ENCODE measurements at places on chromosomes 4 and X.

GRCh38 chr4:81030981-81031791, 678 bp downstream of the BMP3 start:
- DNase-seq = peak; percentile 43

DNA sequence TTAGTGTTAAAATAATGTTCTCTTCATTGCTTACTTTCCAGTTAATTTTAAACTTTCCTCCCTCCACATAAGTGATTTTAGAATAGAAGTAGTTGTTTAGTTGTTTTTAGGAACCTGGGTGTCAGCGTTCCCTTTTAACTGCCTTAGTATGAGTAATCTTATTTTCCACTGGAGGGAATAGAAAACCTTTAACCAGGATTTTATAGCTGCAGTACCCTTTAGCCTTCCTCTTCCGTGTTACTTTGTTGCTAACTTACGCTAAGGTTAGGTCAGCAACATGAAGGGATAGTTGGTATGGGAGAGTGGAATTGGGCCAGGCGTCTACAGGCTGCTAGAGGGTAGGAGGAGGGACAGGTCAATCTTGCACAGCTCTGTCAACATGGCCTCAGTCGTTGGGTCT, 31.5 kb downstream of the SMS start:
- no peak for DNase-seq

- DNase-seq = no peak
Measured at GRCh38 chr4:36719425-36719824, 438.0 kb downstream of the DTHD1 start.

DNA sequence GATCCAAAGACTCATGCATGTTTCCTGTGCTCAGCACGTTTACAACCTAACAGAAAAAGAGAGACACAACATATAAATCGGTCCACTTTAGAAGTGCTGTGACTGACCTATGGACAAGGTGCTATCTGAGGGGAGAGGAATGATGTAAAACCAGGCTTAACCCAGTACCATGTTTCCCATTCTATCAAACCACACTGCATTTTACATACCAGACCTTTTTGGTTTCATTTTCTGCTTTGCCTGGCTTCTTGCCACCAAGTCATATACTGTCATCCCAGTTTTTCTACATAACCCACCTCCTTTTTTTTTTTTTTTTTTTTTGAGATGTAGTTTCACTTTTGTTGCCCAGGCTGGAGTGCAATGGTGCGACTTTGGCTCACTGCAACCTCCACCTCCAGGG, 82.2 kb downstream of the KLF8 start:
- no peak for DNase-seq

GRCh38 chrX:72271091-72271788, 5.8 kb downstream of the RPS4X start:
- no peak for DNase-seq

GRCh38 chr4:95507561-95507960, 41.2 kb downstream of the UNC5C start:
- DNase-seq = no peak

GRCh38 chr4:73967866-73968265, 14.0 kb downstream of the PF4 start:
- DNase-seq = no peak

- no peak for DNase-seq
Measured at GRCh38 chr4:126265888-126266287, 951.1 kb downstream of the FAT4 start.

DNA sequence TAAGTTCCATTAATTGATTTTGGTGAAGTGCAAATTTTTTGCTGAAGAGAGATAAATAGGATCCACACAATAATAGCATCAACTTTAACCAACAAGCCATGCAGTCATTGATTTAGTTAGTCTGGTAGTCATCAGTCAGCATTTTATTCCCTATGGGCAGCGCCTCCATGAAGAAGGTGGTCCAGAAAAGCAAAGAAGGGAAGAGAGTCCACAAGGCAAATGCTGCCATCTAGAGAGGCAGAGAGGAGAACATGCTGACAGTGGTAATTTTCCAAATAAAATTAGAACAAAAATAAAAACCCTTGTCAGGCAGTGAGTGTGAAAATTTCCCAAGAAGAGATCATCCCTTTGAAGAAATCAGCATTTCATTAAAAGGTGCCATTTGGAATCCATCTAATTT, 366.7 kb upstream of the FAM241A start:
- no peak for DNase-seq

GRCh38 chr4:39664828-39665731, 26.4 kb upstream of the SMIM14 start:
- DNase-seq = no peak

DNA sequence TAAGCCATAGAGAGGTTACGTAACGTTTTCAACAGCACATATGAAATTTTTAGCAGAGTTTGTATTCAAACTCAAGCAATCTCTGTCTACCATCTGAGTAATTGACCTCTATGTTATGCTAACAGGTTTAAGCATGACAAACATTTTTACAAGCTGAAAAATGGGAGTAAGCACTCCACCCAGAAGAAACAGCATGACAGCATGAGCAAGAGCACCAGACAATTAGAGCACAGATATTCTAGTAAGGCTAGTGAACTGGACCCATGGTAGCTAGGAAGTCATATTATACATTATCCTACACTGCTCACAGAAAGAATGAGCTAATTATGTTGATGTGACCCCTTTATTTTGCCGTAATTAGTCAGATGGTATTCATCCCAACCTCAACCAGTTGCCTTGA, 200.5 kb downstream of the PABPC4L start:
- DNase-seq = no peak

GRCh38 chr4:54475546-54475945, 182.2 kb upstream of the KIT start:
- DNase-seq = no peak

DNA sequence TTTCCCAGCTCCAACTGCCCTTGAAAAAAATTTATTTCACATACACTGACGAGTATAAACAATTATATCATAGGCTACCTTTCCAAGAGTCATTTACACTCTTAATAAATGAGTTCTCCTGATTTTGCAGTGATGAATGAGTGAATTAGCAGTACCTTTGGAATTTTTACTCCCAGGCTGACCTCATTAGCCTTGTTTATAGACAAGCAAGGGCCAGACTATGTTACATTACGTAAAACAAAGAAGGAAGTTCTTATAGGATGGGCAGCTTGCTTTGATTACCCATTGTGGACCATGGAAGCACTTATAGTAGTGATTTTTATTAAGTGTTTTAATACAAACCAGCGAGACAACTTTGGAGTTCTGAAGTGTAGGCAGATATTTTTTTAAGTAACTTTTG, 112.9 kb upstream of the C1QTNF7 start:
- DNase-seq = no peak

- peak; percentile 6 for DNase-seq
Measured at GRCh38 chrX:103253608-103254007, 1.3 kb downstream of the TCEAL8 start.

- DNase-seq = no peak
Measured at GRCh38 chr4:158211222-158211621, 936 bp downstream of the TMEM144 start.

DNA sequence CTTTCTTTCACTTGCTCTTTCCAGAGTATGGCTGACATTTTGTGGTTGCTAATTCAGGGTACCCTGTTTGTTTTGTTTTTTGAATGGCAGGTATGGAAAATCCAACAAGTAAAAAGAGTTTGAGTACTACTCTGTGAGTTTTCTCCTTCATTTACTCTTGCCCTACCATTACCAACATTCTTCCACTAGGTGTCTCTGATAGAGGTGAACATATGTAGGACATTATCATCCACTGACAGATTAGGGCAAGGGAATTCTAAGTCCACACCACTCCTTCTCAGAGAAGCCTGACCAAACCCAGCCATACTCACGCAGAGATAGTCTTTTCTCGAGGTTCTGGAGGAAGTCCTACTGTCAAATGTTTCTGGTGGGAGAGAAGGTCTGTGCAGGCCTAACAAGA, 36.7 kb upstream of the HDAC8 start:
- DNase-seq = no peak

- no peak for DNase-seq
Measured at GRCh38 chr4:176470671-176471070, 150.9 kb downstream of the SPCS3 start.

DNA sequence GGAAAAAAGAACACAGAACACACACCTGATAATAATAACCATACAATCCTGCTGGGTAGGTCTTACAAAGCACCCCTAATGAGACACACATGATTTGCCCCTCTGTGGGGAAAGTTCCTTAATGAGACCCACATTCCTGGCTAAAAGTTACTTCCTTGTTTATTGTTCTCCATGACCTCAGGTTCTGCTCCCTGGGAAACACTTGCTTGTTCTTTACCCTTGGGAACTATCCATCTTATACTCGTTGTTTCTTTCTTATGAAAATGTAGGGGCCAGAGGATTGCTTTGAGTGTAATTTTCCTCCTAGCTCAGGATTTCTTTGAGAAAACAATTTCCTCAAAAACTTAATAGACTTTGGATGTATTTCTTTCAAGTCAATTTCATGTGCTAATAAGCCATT, 52.1 kb upstream of the PCDH10 start:
- DNase-seq = no peak

- peak; percentile 68 for DNase-seq
Measured at GRCh38 chr4:1579001-1579900, 104.9 kb downstream of the FAM53A start.

- DNase-seq = no peak
Measured at GRCh38 chrX:22314692-22315091, 42.0 kb downstream of the CBLL2 start.

- no peak for DNase-seq
Measured at GRCh38 chrX:130952266-130953043, 49.4 kb upstream of the ENOX2 start.

DNA sequence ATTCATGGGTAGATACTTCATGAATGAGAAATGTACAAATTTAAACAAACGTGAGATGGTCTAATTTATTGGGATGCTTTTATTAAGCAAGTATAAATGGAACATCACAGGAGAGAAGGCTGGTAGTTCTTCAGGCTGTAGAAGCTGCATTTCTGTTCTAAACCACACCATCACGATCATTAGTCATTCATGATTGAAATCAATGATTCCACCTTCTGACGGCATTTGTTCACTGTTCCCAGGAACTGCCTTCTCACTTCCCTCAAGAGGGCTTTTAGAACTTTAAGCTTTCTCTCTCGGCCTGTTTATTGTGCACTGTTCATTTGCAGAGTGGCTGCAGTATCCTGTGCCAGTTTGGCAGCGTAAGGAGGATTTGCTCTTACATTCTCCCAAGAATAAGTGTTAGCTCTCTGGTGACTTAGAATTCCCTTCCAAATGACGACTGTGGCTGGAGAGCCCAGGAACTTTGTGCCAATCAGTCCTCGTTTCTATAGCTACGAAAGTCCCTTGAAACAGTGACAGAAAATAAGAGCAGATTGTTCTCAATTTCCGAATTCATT, 54.7 kb downstream of the MFAP3L start:
- no peak for DNase-seq

- no peak for DNase-seq
Measured at GRCh38 chr4:2411786-2412510, 6.5 kb downstream of the ZFYVE28 start.

DNA sequence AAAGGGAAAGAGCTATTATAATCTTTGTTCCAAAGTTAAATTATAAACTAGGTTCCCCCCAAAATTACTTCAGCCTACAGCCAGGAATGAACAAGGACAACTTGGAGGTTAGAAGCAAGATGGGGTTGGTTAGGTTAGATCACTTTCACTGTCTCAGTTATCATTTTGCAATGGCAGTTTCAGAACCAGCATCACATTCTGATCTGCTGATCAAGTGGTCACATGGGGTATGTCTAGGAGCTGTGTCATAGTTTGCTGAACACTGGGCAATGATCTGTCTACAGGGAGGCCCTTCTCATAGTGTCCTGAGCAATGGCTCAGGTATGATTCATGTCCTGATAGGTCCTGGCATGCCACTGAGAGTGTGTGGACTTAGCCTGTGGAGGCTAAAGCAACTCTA, 41.6 kb upstream of the XIAP start:
- DNase-seq = no peak

GRCh38 chr4:101135371-101136010, 211.8 kb downstream of the PPP3CA start:
- DNase-seq = no peak

DNA sequence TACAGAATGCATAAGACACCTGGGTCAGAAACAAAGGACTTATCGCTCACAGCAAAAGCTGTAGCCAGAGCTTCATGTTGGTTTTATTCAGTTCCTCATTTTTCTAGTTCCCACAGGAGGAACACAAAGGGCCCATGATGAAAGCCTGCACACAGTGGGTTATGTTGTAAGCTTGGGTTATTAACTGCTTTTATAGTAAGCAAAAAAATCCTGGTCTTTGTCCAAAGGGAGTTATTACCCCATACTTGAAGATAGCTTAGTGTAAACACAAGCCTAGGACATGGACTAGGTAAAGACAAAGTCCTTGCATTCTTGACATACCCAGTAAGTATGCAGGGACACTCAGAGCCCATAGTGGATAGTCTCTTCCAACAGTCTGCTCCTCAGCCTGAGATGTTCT, 11.7 kb downstream of the BBS12 start:
- no peak for DNase-seq

GRCh38 chr4:141153751-141154510, 20.7 kb upstream of the RNF150 start:
- no peak for DNase-seq

- DNase-seq = no peak
Measured at GRCh38 chr4:143294310-143294709, 42.4 kb upstream of the GAB1 start.

DNA sequence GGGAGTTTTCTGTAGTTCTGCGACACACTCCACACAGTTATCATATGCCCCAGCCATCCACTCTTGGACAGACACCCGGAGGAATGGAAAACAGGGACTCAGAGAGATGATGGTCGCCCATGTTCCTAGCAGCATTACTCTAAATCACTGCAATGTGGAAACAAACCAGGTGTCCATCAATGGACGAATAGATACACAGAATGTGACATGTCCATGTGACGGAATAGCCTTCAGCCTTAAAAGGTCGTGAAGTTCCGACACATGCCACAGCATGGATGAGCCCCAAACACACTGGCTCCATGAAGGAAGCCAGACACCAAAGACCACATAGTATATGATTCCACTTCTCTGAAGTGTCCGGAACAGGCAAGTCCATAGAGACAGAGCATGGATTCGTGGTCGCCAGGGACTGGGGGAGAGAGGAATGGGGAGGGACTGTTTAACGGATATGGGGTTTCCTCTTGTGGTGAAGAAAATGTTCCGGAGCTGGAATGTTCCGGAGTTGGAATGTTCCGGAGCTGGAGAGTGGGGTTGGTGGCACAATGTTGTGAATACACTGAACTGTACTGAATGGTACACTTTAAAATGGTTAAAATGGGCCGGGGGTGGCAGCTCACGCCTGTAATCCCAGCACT, 28.7 kb upstream of the AFAP1 start:
- no peak for DNase-seq

GRCh38 chr4:74258963-74259362, 49.3 kb upstream of the EPGN start:
- no peak for DNase-seq

- DNase-seq = no peak
Measured at GRCh38 chrX:135340831-135341230, 31.6 kb downstream of the ETDC start.

GRCh38 chr4:11081006-11081405, 347.7 kb downstream of the HS3ST1 start:
- DNase-seq = no peak

- DNase-seq = no peak
Measured at GRCh38 chr4:21077967-21078366, 377.7 kb downstream of the PACRGL start.

- DNase-seq = no peak
Measured at GRCh38 chr4:32840461-32841189, 2120.5 kb downstream of the PCDH7 start.

All from endothelial cell (in vitro differentiated cells).